ENCODE measurements at places on chromosomes 1 and 21. TPM values are rescaled to one million over a fixed set of nuclear protein-coding genes. Genes with fewer than 3 reads are reported as not detected.

- DNase-seq = no peak
Measured at GRCh38 chr1:160862203-160863060, at the start of gene CD244. TSS of gene CD244 (minus strand) at chr1:160862887. CDS start at chr1:160862677, 210 bp downstream.

- peak; percentile 67 for DNase-seq
Measured at GRCh38 chr1:181089017-181089675, 646 bp downstream of the IER5 start.

GRCh38 chr1:154741741-154742495, 128.2 kb downstream of the KCNN3 start:
- DNase-seq = no peak

Gene CRYAA
- not detected for total RNA-seq

Gene KLF17
- not detected for total RNA-seq

Gene F3
- 50.1 TPM for total RNA-seq
